Stimulated activated CD8-positive, alpha-beta memory T cell treated with anti-CD3 and anti-CD28 coated beads, Interleukin-7, amount 100 ng/mL, for 48 hours (primary cell): ENCODE measurements at places on chromosomes 16 and 17.

DNA sequence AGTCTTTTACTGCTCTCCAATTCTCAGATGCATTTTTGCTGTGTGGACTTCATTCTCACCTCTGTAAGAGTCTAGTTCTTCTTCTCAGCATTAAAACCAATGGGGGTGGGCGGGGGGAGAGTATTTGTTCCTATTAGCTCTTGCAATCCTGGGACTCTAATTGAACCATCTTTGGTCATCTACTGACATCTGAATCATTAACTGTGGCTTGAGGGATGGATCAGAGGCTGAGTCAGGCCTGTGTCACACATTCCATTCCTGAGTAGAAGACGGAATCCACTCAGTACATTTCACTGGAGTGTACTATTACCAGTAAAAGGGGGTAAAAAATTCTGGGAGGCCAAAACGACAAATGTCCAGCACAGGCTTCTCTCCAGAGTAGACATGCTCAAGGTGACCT, 12.8 kb upstream of the ZNF23 start:
- DNase-seq: no peak

- DNase-seq: no peak
These were observed 16.8 kb upstream of the PHKG2 start for GRCh38 chr16:30731411-30731810.

GRCh38 chr16:88638323-88639230, at the start of gene IL17C:
Gene IL17C, plus strand, starts transcription at chr16:88638572. Its CDS starts 70 bp downstream, at chr16:88638642.
- no peak for DNase-seq

DNA sequence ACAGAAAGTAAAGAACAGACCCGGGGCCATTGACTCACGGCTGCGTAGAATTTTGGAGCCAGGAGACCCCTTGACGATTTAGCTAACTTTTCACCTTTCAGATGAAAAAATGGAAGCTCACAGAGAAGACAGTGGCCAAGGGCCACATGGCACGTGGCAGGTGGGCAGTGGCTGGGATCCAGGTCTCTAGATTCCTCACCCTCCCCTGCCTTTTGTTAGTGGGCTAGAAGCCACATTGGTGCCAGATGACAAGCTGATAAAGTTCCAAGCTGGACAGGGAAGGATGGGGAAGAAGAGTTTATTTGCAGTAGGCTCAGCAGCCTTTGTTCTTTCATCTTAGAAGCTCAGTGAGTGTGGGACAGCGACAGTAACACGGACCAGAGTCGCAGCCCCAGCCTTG, 105.8 kb downstream of the SPACA3 start:
- DNase-seq: no peak

GRCh38 chr16:4208341-4208751, 33.5 kb downstream of the SRL start:
- no peak for DNase-seq

DNA sequence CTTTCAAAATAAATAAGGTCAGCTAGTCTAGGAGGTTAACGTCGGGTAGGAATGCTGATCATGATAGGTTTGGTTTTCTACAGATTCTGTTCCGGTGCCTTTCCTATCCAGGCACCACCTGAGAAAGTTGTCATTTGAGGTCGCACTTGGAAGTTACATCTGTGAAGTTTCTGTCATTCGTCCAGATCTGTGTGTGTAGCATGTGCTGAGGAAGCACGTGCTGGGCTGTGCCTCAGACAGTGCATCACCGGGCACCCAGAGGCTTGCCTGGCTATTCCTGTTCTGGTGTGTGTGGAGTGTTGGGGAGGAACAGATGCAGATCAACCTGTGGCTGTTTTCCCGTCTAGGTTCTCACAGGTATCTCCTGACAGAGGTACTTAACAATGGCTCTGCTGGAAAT, 42.6 kb downstream of the DNAJA2 start:
- no peak for DNase-seq

DNA sequence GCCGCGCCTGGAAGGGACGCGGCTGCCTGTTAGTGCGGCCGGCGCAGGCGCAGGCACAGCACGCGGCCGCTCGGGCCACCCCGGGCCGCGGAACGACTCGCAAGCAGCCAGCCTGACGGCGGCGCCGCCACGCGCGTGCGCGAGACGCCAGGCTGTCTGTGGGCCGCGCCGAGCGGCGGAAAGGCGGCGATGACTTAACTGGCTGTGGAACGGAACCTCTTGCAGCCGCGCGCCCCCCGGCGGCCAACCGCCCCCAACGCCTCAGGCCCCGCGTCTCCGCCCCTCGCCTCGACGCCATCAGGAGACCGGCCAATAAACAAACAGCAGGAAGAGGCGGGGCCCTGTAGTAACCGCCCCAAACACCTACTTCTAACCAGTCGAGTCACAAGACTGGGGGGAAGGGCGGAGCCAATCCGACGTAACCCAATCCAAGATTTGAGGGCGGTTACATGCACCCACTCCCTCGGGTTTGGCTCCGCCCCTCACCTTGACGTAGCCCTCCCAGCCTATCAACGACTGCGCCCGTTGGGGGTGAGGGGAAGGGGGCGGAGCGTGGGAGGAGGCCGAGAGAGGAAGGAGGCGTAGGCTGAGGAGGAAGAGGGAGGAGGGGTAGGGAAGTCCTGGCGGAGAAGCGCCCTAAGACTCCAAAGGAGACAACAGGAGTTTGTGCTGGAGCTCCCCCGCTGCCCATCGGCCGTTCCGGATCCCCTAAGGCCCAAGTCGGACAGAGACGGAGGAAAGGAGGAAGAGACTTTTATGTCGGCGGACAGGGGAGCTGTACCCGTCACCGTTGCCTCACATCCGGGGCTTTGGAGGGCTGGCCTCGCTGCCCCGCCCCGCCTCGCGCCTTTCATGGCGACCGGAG, at the start of gene FBRS:
FBRS (plus strand) TSS at position 566 of the 865 bp plus-strand sequence. CDS start 1,088 bp downstream, outside the sequence.
- peak; percentile 100 for DNase-seq

DNA sequence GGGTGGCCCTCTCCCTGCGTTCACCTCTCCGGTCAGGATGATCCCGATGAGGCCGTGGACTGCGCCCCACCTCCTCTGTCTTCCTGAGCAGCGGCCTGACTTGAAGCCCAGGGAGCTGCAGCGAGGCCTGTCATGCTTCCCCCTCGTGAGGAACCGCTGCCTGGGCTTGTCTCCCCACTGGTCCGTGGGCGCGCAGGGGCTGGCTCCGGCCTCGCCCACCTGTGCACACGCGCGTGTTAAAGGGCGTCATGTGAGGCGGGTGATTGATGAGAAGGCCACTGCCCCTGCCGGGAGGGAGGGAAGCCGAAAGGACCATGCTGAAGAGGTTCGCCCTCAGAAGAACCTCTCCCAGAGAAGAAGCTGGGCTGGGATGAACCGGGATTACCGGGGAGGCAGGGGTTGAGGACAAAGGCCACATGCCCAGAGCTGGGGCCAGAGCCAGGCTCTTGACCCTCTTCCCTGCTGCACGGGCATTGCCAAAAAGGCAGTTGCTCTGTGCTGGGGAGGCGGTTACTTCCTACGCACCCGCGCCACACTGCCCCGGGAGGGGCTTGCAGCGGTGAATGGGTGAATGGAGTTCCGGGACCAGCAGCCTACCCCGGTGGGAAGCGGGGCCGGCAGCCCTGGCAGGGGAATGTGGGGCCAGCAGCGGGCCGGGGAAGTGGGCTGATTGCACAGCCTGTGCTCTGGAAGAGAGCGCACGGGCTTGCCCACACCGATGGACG, 85.9 kb upstream of the GSE1 start:
- DNase-seq: no peak

GRCh38 chr17:17706140-17707060, 25.1 kb downstream of the RAI1 start:
- no peak for DNase-seq

GRCh38 chr16:11762431-11762830, 19.8 kb upstream of the TXNDC11 start:
- no peak for DNase-seq

DNA sequence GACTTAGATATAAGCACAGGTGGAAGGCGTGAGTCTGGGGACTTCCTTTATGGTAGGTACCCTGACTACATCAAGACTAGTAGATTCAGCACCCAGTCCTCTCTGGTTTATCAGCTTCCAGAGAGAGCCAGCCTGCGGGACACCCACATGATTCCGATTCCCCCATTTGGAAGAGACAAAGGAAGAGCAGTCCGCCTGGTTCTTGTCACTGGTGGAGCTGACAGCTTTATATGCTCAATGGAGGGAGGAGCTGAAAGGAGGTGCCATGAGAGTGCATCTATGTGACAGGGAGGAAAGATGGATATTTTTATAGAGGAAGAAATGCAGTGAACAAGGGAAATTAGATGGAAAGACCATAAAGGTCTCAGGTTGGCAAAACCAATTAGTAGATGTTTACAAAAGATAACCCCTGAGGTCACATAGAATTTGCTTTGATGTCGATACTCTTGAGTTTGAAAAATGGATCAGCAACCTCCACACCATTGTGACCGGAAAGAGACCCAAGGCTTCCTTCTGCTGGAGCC, 437.7 kb downstream of the PMP22 start:
- no peak for DNase-seq

DNA sequence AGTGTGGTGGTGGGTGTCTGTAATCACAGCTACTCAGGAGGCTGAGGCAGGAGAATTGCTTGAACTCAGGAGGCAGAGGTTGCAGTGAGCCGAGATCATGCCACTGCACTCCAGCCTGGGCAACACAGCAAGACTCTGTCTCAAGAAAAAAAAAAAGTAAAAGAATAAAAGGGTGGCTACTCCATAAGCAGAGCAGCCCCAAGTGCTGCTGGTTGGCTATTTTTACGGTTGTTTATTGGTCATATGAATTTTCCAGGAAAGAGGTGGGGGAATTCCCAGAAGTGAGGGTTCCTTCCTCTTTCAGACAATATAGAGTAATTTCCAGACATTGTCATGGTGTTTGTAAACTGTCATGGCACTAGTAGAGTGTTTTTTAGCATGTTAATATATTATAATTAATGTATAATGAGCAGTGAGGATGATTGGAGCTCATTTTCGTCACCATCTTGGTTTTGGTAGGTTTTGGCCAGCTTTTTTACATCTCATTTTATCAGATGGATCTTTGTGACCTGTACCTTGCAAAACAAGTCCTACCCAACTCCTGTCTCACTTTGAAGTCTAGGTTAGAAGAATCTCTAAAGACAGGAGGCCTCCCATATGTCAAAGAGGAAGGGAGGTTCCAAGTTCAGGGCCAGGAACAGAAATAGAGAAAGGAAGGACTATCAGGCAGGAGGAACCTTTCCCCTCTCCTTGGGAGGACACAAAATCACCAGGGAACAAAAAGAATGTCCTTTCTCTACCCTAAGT, 39.1 kb downstream of the HOXB1 start:
- no peak for DNase-seq

- no peak for DNase-seq
These were observed 41.6 kb downstream of the B9D1 start for GRCh38 chr17:19320876-19321275.

DNA sequence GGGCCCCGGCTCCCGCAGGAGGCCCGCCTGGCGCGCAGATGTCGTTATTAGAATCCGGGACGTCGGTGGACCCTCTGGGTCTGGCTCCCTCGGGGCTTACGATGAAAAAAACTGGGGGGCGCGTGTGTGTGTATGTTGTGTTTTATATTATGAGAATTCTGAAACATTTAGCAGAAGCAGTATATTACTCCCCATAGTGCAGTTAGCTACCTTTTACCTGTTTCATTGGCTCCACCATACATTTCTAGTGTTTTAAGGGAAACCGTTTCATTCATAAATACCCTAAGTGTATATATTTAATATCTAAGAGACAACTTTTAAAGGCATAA, 486 bp upstream of the DNAJA2 start:
- no peak for DNase-seq

GRCh38 chr17:16443511-16444257, 28.3 kb downstream of the TRPV2 start:
- DNase-seq: no peak

GRCh38 chr16:29830774-29831173, 10.5 kb downstream of the MVP start:
- DNase-seq: no peak

- DNase-seq: no peak
These were observed 11.8 kb upstream of the RAB11FIP4 start for GRCh38 chr17:31379597-31380205.

- DNase-seq: no peak
These were observed 176.2 kb upstream of the FAM20A start for GRCh38 chr17:68777243-68777855.

GRCh38 chr16:58516768-58517107, 1.4 kb downstream of the SETD6 start:
- no peak for DNase-seq

DNA sequence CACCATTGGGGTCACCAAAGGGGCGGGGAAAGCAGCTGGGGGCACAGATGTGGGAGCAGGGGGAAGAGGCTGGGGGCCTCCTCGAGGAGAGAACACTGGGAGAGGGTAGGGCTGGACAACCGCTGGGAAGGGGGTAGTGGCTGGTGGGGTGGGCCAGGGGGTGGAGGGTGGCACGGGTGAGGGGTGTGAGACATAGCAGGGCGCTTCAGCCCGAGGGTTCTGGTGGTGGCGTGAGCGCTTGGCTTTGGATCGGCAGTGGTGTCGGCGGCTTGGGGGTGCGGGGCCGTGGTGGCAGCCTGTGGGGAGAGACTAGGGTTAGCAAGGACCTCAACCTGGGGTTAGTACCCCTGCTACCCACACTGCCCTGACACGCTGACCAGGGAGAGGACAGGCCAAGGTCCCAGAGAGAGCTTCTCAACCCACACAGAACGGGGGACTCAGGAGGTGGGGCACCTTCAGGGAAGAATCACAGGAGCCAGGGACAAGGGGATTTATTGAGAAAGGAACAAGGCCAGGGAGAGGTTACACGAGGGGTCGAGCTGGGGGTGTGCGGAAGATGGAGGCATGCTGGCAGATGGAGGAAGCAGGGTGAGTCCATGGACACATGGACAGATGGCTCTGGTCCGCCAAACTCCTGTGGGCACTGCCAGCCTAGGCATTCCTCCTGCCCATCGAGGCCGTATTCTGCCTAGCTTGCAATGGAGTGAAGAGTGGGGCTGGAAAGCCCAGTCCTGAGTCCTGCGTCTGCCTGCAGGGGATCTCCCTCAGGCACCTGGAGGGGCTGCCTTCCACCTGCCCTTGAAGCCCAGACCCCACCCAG, 8.4 kb downstream of the PER1 start:
- DNase-seq: no peak

- DNase-seq: no peak
These were observed 837 bp downstream of the LRRC59 start for GRCh38 chr17:50396261-50397110.

GRCh38 chr17:74369221-74369620, 1.9 kb downstream of the GPR142 start:
- no peak for DNase-seq

DNA sequence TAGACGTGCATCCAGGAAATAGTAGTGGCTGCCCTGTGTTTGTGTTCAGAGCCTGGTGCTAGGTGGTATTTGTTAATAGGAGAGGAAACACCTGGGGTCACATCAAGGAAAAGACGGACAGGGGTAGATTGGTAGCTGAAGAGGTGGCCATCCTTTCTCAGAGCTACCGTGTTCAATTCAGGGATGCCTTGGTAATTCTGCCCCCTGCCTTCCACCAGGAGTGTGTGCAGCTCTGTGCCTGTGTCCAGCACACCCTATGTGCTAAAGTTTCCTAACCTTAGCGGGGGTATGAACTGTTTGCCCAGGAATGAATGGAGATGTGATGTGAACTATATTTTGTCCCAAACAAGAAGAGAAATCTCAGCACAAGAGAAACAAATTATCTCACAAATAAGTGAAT, 174.1 kb upstream of the MPHOSPH6 start:
- no peak for DNase-seq

GRCh38 chr16:1197237-1197866, 27.7 kb downstream of the TPSG1 start:
- DNase-seq: no peak
